Kidney epithelial cell (primary cell): ENCODE measurements at places on chromosomes 2 and 18.
A peak's percentile ranks its signal among the peaks of the same experiment; 100 is the strongest.

- DNase-seq = no peak
Measured at GRCh38 chr2:29063646-29064345, 10.5 kb downstream of the PCARE start.

DNA sequence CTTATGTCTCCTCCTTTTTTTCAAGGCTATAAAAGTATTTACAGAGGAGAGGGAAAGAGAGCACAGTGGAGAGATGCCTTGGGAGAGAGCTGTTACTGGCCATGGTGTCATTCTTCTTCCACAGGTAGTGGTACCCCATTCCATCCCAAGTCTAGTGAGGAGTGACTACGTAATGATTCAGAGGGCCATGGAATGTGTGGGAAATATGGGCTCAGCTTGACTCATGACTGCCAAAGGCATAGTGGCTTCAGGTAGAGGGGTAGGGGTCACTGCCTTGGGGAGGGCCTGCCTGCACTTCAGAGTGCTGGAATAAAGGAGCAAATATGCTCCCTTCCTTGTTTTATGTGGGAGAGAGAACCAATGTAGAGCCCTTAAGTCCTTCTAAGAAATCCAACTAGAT lies 620.6 kb downstream of the IRS1 start:
- DNase-seq = peak; percentile 18

DNA sequence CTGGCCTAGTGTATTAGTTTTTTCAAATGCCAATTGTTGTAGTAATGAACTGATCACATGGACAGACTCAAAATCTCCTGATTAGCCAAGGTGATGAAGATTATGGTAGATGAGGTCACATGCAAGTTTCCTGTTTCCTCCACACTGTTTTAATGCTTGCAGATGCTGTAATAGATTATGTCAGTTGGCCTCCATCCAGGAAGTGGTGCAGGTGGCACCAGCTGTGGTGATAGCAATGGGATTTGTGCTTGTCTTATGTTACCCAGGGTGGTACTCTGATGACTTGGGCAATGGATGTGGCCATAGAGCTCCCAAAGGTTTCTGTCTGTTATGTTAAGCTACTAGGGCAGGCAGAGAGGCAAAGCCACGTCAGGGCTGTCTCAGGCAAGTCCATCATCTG lies 332.9 kb upstream of the DDX18 start:
- DNase-seq = no peak

GRCh38 chr18:24869285-24869684 lies 408.8 kb downstream of the HRH4 start:
- no peak for DNase-seq

- no peak for DNase-seq
Measured at GRCh38 chr2:142863485-142863961, 13.9 kb upstream of the KYNU start.

GRCh38 chr2:49686897-49687442 lies 532.7 kb upstream of the FSHR start:
- DNase-seq = no peak

- DNase-seq = no peak
Measured at GRCh38 chr18:7579176-7579917, 12.2 kb downstream of the PTPRM start.

DNA sequence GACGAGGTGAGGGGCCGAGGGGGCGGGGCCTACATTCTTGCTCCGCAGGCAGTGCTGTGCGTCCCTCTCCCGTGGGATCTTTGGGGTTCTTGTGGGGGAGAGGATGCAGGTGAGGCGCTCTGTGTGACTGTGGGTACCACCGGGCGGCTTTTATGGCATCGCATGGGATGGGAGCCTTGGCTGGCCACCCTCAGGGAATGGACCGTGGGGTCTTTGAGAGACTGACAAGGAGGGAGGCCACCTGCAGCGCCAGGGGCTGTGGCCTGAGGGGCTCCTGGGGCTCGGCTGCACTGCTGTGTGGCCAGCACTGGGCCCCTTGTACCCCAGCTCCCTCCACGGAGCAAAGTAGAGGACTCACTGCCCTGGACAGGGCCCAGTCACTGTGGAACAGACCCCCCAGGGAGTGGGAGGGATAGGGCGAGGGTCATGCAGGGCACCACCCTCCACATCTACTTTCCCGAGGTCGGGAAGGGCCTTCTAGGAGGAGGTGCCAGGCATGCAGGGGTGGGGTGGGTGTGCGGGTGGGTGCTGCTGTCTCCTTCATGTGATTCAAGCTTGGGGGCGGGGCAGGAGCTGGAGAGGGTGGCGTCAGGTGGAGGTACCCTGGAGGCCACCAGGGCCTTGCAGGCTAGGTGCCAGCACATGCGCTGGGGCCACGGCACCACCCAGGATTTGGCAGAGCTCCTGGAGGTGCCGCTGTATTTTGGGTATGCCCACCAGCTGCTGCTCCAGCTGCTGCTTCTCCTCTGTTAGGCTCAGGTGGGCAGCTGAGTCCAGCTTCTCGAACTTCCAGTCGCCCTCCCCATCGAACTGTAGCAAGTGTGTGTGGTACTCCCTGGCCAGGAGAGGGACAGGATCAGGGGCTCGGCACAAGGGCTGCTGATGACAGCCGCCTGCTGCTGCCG lies 1072.4 kb downstream of the RPIA start:
- no peak for DNase-seq

- no peak for DNase-seq
Measured at GRCh38 chr2:16407358-16407757, 258.3 kb downstream of the CYRIA start.

DNA sequence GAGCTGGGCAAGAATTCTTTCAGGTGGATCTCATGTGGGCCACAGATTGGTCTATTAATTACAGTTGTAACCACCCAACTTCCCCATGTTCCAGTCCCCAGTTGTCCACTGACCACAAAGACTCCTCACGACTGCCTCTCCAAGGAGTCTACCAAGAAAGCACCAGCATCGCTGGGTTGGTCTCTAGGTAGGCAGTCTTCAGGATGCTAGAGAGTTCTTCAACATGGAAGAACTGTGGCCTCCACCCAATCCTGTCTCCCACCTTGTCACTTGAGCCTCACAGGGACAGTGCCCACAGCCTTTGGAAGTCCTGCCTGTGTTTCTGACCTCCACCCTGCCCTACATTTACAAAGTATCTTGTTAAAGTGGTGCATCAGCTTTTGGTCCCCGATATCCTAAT lies 184.7 kb upstream of the FN1 start:
- no peak for DNase-seq

GRCh38 chr18:57942493-57942892 lies 101.5 kb upstream of the NEDD4L start:
- DNase-seq = no peak

DNA sequence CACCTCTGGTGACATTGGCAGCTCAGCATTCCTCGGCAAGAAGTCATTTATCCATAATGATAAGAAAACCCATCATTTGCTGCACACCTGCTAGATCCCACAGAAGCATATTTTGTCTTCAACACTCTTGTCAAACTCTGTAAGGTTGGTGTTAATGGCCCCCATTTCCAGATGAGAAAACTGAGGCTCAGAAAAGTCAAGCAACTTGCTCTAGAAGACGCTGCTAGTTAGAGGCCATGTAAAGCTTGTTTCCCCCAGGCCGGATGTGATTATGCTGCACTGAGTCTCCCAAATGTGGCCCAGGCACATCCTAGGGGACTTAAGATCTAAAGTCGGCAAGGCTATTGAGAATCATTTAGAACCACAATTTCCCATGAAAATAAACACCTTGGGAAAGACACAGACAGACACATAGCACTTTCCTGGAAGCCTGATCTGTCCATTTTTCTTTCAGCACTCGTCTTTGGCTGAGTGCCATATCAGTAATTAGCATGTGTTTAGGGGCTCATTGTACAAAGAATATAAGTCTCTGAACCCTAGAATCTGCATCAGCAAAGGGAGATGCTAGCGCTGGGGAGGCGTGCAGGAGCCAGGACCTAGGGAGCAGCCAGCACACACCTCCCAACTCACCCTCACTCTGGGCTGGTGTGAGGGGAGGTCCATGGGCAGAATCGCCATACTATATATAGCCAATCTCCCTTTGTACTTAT lies 39.3 kb downstream of the C1QL2 start:
- no peak for DNase-seq

DNA sequence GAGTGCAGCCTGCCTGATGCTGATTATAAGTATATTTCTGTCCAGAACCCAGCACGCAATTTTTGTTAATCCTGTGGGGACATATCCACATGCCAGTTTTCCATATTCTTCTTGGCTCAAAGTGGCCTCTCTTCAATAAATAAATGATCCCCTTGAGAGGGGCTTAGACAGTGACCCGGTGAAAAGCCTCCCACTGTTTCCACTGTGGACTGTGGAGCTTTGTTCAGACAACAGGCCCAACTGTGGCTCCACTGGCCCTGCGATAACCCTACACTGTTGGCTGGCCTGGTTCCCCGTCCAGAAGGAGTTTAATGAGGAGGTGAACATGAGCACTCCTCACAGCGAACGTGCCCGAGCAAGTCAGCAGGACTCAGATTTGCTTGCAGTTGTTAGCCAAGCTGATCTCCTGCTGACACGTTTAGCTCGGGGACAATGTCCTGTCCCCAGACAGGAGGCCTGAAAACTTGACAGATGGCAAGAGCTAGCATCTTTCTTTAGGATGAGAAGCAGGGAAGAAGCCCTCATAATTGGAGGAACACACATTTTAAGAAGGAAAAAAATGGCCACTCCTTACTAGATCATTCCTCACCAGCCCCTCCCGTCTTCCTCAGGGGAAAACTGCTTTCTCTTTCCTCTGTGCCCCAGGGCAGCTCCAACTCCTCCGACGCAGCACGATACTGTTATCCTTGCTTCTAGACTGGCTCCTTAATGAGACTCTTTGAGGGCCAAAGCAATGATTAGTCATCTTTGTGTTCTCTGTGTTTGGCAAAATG lies 20.0 kb upstream of the MTCL1 start:
- DNase-seq = no peak

- DNase-seq = peak; percentile 51
Measured at GRCh38 chr2:230326453-230327417, at the start of gene SP140L. SP140L (plus strand) TSS chr2:230327193; CDS start chr2:230327270, 77 bp downstream.

GRCh38 chr2:205130111-205130829 lies 552.0 kb upstream of the NRP2 start:
- no peak for DNase-seq

- DNase-seq = no peak
Measured at GRCh38 chr2:95525294-95526035, 40.9 kb upstream of the TRIM43B start.

- DNase-seq = no peak
Measured at GRCh38 chr2:239760596-239760995, 264.5 kb downstream of the NDUFA10 start.

- no peak for DNase-seq
Measured at GRCh38 chr2:224969633-224970260, 72.5 kb downstream of the DOCK10 start.

DNA sequence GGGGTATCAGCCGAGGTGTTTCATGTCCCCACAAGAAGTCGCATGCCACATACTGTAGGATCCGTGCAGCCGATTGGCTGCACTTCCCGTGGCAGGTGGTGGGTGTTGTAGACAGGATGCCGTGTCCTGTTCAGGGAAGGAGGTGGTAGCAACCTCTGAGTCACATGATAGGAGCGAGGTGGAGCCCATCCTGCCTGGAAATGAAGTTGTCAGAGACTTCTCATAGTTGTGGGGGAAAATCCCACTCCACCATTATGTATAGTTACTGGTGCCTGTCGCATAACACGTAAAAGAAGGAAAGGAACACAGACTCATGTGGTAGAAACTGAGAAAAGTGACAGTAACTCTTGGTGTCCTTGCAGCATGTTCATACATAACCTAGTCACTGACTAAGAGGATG lies 91.4 kb upstream of the IL1R2 start:
- no peak for DNase-seq

- peak; percentile 48 for DNase-seq
Measured at GRCh38 chr2:214410918-214411554, at the start of gene VWC2L. VWC2L (plus strand) TSS chr2:214411054; CDS start chr2:214414194, 3,140 bp downstream.

DNA sequence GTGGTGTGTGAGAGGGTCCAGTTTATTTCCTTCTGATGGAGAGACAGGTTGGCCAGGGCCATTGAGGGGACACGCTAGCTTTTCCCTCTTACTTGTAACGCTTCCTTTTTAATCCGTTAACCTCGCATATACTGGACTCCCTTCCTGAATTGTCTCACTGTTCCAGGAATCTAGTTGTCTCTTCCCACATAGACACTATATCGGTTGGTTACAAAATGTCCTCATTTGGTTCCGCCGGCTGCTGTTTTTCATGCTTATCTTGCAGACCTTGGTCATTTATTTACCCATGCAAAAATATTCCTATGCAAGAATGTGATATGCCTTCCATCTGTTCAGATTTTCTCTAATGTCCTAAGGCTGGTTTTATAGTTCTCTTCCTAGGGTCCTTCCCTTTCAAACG lies 35.0 kb downstream of the NEURL3 start:
- no peak for DNase-seq

DNA sequence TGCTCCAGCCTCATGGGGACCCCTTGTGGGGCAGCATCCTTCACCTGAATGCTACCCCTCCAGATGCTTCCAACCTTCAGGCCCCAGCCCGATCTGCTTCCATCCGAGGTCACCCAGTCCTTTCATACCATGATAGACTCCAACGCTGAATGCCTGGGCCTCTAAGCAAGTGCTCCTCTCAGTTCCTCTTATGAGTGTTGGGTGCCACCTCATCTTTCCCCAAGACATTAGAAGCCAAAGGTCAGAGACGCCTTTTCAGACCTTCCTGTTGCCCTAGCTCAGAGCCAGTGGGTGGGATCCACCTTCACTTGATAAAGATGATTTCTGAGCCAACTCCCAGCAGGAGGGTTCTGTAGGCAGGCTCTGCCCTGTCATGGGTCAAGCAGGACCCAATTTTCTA lies 174.5 kb upstream of the MGAT5 start:
- DNase-seq = no peak

DNA sequence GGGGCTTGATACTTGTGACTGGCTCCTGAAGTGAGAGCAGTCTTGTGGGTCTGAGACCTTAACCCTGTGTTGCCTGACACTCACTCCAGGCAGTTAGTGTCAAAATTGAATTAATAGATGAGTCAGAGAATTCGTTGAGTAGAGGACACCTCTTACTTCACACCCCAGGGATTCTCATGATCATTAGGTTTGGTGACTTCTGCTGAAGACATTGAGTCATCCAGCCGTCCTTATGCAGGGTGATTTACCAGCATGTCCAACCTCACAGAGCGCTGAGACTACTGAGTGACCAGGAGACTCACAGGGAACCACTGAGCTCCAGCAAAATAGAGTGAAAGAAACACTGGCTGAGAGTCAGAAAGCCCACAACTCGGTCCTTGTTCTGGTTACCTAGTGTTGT lies 36.0 kb upstream of the EVA1A start:
- DNase-seq = peak; percentile 78

GRCh38 chr2:96143848-96144480 lies 1.3 kb downstream of the DUSP2 start:
- DNase-seq = no peak
